Foreskin melanocyte (primary cell): ENCODE measurements at places on chromosomes 5 and 9.

DNA sequence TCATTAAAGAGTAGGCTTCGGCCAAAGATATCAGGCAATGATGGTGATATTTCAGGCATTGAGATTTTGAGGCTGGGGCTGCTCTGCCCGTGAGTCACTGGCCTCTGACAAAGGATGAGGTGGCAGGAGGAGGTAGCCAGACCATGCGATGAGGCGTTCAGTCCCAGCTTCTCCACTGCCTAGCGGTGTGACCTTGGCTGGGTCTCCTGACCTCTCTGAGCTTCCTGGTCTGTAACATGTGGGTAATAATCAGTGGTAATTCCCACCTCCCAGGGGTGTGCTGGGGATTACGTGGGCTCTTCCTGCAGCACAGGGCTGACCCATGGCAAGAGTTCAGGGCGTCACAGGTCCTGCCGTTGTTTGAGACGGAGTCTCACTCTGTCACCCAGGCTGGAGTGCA, 73.2 kb upstream of the RAPGEF1 start:
- no peak for DNase-seq

- DNase-seq = no peak
Observed at GRCh38 chr5:74237571-74238145, 402.9 kb downstream of the ENC1 start.

DNA sequence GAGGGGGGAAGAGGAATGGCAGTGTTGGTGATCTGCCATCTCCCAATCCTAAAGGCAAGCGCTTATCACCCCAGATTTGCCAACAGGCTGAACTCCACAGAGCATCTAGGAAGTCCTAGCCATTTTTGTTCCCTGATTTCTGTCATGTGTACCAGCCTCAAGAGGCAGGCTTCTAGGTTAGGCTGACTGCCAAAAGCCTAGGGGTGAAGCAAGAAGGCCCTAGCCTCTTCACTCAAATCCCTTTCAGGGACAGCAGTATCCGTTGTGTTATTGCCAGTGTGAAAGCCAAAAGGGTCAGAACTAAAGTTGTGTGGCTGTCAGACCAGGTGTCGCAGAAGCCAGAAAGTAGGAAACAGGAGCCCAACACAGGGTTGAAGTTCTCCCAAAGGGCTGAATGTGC, 14.7 kb downstream of the IGIP start:
- DNase-seq = no peak

- DNase-seq = no peak
Observed at GRCh38 chr9:124180557-124180956, 77.2 kb upstream of the NEK6 start.

DNA sequence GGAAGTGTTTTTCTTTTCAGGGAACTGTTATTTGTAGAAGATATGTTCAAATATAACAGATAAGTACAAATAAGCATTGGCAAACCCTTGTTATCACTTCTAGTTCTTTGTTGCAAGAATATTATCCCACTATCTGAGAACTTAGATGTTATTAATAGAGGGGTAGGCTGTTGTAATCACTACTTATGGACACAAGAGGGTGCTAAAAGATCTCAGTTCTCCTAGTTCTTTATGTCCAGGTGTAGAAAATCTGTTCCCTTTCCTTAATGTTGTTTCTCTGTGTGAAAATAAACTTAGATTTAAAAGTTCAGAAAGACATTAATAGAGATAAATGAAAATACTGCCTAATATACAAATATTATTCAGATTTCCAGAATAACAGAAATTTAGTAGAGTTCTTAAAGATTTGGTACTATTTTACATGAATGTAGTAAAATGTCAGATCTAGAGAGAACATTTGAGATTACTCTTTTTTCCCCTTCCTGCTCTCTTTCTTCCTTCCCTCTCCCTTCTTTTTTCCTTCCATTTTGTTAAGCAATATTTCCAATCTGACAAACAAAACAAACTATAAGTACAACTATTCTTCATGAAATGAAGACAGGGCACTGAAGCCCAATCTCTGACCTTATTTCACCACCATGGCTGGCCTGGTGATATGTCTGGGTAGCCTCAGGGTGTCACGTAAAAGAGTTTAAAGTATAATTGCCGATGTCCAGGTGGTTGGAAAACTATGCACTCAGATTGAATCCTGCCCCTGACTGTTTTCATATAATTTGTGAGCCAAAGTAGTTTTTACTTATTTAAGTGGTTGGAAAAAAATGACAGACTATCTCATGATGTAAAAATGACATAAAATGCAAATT, 43.6 kb upstream of the C5orf46 start:
- no peak for DNase-seq

DNA sequence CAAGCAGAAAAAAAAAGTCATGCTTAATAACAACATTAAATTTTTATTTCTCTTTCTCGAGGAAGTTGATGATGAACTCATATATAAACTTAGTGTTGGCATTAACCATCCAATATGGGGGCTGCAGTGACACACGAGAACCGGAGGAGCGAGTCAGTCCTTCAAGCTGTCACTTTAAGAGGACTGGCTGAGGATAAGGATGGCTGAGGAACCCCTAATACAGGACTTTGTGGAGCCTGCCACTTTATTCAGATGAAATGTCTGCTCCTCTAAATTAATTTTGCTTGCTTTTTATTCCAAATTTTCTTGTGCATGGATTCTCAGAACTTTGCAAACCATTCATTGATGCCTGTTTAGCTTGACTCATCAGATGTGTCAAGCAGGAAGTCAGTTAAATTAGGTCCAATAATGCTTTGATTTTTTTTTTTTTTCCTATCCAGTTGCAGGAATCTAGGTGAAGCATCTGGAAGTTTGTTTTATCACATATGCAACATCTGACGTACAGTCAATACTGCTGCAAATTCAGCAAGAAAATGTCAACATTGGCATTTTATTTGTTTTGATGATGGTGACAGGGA, 144.2 kb upstream of the COL5A1 start:
- DNase-seq = no peak

GRCh38 chr5:93510626-93511380, 70.2 kb downstream of the NR2F1-AS1 start:
- no peak for DNase-seq

- DNase-seq = no peak
Observed at GRCh38 chr5:87097664-87098063, 170.0 kb upstream of the RASA1 start.

GRCh38 chr5:160427607-160428006, 6.0 kb downstream of the PTTG1 start:
- no peak for DNase-seq

- DNase-seq = no peak
Observed at GRCh38 chr5:17222664-17223063, 5.2 kb downstream of the BASP1 start.

- no peak for DNase-seq
Observed at GRCh38 chr5:175783739-175784138, 87.6 kb upstream of the CPLX2 start.

DNA sequence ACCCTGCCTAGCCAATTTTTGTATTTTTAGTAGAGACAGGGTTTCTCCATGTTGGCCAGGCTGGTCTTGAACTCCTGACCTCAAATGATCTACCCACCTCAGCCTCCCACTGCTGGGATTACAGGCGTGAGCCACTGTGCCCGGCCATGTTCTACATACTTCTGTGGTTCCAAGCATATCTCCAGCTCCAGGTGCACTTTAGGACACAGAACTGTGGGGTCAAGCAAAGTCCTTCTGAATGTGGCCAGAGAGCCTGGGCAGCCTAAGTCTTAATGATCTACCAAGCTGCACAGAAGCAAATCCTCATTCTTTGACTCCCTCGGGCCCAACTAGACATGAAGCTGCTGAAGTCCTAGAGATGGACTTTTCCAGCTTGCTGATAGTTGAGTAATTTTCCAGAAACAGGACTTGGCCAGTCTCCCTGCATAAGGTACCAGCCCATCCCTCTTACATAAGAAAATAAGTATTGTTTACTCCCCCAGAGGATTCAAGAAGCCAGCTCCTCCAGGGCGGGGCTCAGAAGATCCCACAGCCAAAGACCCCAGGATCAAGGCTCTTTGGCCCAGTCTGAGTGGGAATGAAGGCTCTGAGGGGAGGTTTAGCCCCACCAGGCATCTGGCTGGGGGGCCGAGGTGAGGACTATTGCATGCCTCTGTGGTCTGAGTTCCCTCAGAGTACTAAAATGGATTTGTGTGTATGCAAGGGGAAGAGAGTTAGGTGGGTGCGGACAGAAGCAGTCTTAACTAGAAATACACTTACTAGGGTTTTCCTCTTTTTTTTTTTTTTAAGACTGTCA, 8.7 kb downstream of the CLTB start:
- no peak for DNase-seq

DNA sequence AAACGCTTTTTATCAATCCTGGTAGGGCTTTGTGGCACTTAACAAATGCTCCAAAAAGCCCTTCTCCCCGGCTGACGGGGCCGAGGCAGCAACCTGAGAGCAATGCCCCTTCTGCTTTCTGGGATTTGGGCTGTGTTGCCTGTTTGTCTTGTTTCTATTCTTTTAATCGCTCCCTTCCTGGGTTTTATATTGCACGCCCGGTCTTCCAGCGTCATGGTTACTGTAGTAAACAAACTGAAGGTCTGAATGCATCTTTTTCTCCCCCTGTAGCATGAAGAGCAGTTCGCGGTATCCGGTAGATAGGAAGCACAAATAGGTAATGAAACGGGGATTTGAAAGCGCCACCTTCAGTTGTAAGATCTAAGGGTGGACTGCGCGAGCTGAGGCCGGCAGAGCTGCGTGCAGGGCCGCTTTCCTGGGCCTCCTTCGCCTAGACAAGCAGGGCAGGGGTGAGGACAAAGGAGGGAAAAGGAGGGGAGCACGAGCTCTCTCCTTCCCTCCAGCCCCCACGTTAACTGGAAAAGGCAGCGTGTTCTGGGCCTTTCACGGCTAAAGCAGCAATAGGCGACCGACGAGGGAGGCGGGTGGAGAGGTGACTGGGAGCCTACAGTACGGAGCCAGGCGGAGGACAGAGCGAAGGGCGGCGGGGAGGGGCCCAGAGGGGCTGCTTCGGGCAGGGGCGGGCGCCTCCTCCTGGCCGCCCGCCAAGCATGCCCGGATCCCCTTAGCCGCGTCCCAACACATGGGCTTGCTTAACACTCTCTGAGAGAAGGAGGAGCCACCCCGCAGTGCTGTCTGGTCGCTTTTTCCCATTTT, 49.3 kb upstream of the ZNF366 start:
- peak; percentile 52 for DNase-seq

GRCh38 chr5:169178274-169178673, 122.7 kb downstream of the SLIT3 start:
- DNase-seq = no peak

GRCh38 chr5:1536871-1537602, 13.3 kb upstream of the LPCAT1 start:
- no peak for DNase-seq

DNA sequence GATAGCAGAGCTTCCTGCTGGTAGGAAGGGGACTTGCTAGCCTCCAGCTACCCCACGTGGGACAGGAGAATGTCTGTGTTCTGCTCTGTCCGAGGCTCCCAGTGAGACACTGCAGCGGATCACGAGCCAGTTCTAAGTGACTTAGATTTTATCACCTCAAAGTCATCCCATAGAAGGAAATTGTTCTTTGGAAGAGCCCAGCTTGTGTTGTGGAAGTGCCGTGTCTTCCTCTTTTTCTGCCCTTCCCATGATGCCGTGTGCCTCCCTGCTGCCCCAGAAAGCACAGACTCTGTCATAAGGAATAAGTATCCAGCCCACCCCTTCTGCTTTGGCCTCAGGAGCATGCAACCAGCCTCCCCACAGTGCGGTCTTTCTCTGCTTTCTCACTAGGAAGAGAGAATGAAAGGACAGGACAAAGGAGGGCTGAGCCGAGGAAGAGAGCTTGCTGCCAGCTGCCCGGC, 35.6 kb downstream of the RUFY1 start:
- peak; percentile 48 for DNase-seq

DNA sequence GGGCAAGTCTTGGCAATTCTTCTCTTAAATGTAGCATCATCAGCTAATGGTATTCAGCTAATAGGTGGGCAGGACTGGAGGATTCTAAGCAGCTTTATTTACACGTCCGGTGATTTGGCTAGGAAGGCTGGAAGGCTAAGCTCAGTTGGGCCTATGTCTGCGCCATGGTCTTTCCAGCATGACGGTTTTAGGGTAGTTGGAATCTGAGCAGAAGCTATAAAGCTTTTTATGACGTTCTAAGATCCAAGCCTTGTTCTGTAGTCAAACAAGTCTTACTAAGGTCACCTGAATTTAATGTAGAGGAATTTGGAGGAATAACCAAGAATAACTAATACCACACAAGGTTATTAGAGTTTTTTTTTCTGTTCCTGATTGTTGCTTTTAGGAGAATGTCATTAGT, 66.2 kb downstream of the CDC42SE2 start:
- no peak for DNase-seq

GRCh38 chr9:129491487-129491855, 129.4 kb downstream of the C9orf50 start:
- no peak for DNase-seq

DNA sequence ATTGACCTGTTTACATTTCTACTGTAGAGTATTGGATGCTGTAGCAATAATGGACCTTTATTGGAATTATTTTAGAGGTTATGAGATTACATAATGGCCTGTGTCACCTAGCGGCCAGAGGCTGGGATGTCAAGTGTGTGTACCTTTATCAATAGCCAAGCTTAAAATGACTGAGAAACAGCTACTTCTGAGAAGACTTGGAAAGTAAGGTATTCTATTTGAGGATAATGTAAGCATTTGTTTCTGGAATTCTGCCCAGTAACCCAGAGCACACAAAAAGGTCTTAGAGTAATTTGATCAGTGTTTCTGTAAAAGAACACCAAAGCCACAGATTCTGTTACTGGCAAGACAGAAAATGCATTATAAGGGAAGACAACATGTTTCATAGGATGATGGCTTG, 116.8 kb downstream of the MACIR start:
- DNase-seq = peak; percentile 23

DNA sequence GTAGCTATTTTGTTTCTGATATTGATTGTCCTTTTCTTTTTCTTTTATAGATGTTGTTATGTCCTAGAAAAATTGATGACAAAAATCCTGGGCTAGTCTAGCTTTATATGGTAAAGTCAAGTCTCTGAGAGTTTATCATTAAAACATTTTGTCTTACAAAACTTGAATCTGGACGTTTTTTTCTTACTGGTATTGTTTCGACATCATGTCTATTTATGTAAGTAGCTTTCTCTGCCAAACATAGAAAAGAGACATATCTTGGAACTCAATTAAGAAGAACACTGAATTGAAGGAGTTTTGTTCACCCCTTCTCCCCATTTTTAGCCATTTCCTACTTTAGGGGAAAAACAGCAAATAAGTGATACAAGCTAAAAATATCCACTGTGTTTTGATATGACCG, 151.5 kb downstream of the ISOC1 start:
- DNase-seq = no peak

GRCh38 chr5:176799488-176799887, 10.9 kb upstream of the UNC5A start:
- DNase-seq = no peak

GRCh38 chr9:9750719-9751118, 862.1 kb downstream of the PTPRD start:
- DNase-seq = no peak

- DNase-seq = no peak
Observed at GRCh38 chr5:79552984-79553383, 39.0 kb upstream of the HOMER1 start.

- DNase-seq = no peak
Observed at GRCh38 chr9:105432247-105432842, 15.5 kb upstream of the FSD1L start.

GRCh38 chr9:95193480-95193879, 124.0 kb downstream of the FANCC start:
- DNase-seq = no peak
